ENCODE measurements at places on chromosomes 16 and 17.

DNA sequence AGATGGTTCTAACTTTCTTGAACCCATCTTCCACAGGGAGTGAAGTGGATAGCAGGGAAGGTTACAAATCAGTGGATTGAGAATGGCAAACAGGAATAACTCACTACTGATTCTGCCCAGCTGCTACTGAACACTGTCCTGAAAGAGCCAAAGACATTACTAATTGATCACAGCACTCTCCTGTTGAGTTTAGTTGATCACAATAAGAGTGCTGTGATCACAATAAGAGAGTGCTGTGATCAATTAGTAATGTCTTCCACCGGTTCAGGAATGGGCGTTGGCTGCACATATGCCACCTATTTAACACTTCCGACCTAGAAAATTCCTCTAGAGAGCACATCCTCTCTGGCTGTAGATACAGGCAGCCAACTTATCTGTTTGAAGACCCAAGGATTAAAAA is 11.4 kb downstream of the CFAP97D1 start:
- DNase-seq: no peak

GRCh38 chr17:17783116-17783824 is 53.5 kb downstream of the SREBF1 start:
- peak; percentile 62 for DNase-seq

DNA sequence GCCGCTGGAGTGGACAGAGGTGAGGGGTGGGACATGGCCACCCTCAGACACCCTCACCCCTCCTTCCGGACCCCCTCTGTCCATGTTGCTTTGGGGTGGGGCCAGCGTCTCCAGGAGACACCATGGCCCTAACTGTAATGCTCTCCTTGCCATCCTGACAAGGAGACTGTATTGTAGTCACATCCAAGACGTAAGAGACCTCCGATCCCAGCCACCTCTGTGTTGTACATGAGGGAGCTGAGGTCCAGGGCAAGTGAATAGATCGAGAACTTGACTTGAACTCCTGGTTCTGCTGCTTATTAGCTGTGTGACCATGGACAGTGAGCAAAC is 30.2 kb downstream of the POLR3E start:
- no peak for DNase-seq

DNA sequence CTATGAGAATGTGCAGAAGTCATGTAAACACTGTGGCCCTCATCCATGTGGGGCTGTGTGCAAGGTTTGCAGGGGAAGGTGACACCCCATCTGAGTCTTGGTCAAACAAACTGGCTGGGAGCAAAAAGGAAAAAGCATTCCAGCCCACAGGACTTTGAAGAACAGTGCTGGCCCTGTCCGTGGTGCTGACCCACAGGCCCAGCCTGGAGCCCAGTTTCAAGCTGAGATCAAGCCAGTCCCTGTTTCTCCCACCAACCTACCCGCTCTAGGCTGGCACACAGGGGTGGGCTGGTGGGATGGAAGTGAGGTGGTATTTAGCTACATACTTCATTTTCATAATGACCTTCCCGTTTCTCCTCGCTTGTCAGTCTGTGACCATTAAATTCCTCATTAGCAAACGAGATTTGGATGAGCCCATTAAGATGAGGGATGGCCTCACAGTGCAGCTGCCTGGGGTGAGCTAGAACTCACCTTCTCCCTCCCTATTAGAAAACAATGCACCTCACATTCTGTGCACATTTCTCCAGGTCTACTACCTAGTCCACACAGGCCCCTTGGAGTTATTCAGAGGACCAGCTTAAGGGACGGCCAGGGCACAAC is 12.6 kb upstream of the RPL38 start:
- no peak for DNase-seq

- DNase-seq: no peak
Measured at GRCh38 chr17:4033751-4034251, 69.6 kb upstream of the ATP2A3 start.

GRCh38 chr16:47358816-47359215 is 102.0 kb downstream of the ITFG1 start:
- no peak for DNase-seq

GRCh38 chr17:45046537-45047125 is 4.8 kb downstream of the DCAKD start:
- no peak for DNase-seq

GRCh38 chr17:14904386-14904785 is 360.7 kb downstream of the PMP22 start:
- DNase-seq: no peak

- DNase-seq: no peak
Measured at GRCh38 chr16:20409398-20410120, at the start of gene ACSM5. Gene ACSM5 (plus strand): TSS chr16:20409534. CDS start chr16:20411485, 1,951 bp downstream.

- DNase-seq: no peak
Measured at GRCh38 chr16:85466304-85466700, 146.8 kb upstream of the GSE1 start.

GRCh38 chr16:649631-650030 is 466 bp downstream of the WDR90 start:
- DNase-seq: no peak
